ENCODE measurements at places on chromosomes 7 and 10. TPM values are rescaled to one million over a fixed set of nuclear protein-coding genes. Genes with fewer than 3 reads are reported as not detected.

Gene TET1
- 1.5 TPM for total RNA-seq

Gene ADCYAP1R1
- not detected for total RNA-seq

Gene EDRF1
- total RNA-seq, result 31.3 TPM

Gene CRPPA
- total RNA-seq, result 0.68 TPM

Gene XRCC2
- 9.6 TPM for total RNA-seq

Gene MPP7
- 4.0 TPM for total RNA-seq

Gene ITPRID1
- total RNA-seq, result not detected

Gene BUD23
- 57.2 TPM for total RNA-seq

Gene FKBP6
- not detected for total RNA-seq

Gene LDB3
- 0.05 TPM for total RNA-seq

Gene RELN
- total RNA-seq, result not detected

Gene PRLHR
- not detected for total RNA-seq

Gene KCND2
- total RNA-seq, result not detected

Gene HGF
- not detected for total RNA-seq

Gene MRPS17
- total RNA-seq, result 11.6 TPM

Gene SPDYE9
- not detected for total RNA-seq

Gene ABCC2
- total RNA-seq, result 0.95 TPM

Gene TAF5
- 13.1 TPM for total RNA-seq

Gene MSS51
- total RNA-seq, result 2.8 TPM

Gene ZNF727
- total RNA-seq, result not detected

Gene NRAP
- not detected for total RNA-seq

Gene CALHM3
- total RNA-seq, result 0.53 TPM

Gene SUFU
- 19.6 TPM for total RNA-seq

Gene GRB10
- total RNA-seq, result 13.9 TPM

Gene RET
- 0.50 TPM for total RNA-seq

Gene NMT2
- total RNA-seq, result 45.5 TPM

Gene PRPS1L1
- total RNA-seq, result not detected

Gene PPP1R17
- not detected for total RNA-seq

All from activated CD4-positive, alpha-beta memory T cell treated with anti-CD3 and anti-CD28 coated beads, Interleukin-2, amount 10 ng/mL, durations not matched to agents 7 days and 5 days (primary cell).